NCI-H187 treated with DMSO at 0.1 percent for 48 hours (cell line): ENCODE measurements at places on chromosomes 1 and 21.
A peak's percentile ranks its signal among the peaks of the same experiment; 100 is the strongest.

DNA sequence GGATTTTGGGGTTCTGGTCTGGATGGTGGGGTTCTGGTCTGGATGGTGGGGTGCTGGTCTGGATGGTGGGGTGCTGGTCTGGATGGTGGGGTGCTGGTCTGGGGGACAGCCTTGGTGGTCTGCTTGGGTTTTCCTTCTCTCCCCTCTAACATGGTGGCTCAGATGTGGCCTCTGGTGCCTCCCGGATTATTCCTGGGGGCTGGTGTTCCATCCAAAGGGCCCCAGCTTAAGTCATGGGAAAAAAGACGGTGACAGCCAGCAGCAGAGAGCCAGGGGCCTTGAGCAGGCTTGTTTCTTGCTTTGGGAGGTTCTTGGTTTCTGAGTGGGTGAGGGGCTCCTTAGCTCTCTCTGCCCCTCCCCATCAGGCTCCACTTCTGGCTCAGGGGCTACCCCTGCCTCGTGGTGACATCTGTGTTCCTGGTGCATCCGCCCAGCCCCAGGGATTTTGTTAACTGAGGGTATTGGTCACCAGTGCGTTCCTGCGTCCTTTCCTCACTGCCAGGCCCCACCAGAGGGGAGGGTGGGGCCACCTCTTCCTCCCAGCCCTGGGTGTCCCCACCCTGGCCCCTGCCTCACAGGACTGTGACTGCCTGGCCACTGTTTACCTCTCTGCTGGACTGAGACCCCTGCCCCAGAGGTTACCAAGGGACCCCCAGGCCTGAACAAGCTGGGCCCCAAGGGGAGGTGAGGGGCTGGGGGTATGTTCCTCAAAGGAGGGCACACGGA lies 43.2 kb upstream of the ACTRT2 start:
- no peak for DNase-seq

- no peak for DNase-seq
Measured at GRCh38 chr1:6852136-6852890, 67.1 kb downstream of the CAMTA1 start.

- no peak for DNase-seq
Measured at GRCh38 chr21:25901330-25901979, 166.7 kb downstream of the GABPA start.

DNA sequence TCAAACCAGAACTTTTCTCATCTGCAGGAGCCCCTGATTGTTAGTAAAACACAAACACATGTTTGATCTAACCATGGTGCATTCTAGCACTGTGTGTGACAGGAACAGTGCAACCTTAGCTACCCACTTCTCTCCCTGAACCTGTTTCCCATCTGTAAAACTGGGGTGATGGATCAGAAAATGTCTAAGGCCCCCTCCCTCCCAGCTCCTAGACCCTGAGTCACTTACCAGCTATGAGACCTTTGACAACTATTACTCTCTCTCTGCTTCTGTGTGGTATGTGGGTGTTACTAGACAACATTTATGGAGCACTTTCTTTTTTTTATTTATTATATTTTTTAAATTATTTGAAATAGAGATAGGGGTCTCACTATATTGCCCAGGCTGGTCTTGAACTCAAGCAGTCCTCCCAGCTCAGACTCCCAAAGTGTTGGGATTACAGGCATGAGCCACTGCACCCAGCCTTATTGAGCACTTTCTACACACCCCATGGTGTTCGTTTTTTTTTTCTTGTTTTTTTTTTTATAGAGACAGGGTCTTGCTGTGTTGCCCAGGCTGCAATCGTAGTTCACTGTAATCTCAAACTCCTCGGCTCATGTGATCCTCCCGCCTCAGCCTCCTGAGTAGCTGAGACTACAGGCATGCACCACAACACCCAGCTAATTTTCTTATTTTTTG lies 2.6 kb downstream of the INPP5B start:
- no peak for DNase-seq

- DNase-seq: no peak
Measured at GRCh38 chr1:161096015-161096414, 2.1 kb upstream of the KLHDC9 start.

DNA sequence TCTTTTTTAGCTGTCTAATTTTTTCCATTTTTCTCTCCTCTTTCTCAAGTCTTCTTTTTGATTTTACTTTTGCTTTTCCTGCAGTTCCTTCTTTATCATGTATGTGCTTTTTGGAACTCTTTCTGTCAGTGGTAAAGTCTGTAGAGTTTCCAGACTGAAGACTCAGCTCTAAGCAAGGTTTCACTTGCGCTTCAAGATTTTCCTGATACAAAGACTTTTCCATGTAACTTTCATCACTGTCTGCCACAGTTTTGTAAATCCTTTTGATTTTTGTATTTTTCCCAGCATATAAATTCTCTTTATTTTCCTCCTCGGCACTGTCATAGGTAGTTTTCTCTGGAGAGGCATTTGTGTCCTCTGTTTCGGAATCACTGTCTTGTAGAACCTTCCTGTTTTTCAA lies 5.5 kb downstream of the CLSPN start:
- no peak for DNase-seq

- no peak for DNase-seq
Measured at GRCh38 chr1:3109355-3109754, 40.4 kb downstream of the PRDM16 start.

- DNase-seq: no peak
Measured at GRCh38 chr1:85936470-85936869, 220.1 kb downstream of the COL24A1 start.

- DNase-seq: no peak
Measured at GRCh38 chr21:21102896-21103295, 104.7 kb downstream of the NCAM2 start.

- no peak for DNase-seq
Measured at GRCh38 chr1:230827081-230827681, 41.1 kb downstream of the C1orf198 start.

DNA sequence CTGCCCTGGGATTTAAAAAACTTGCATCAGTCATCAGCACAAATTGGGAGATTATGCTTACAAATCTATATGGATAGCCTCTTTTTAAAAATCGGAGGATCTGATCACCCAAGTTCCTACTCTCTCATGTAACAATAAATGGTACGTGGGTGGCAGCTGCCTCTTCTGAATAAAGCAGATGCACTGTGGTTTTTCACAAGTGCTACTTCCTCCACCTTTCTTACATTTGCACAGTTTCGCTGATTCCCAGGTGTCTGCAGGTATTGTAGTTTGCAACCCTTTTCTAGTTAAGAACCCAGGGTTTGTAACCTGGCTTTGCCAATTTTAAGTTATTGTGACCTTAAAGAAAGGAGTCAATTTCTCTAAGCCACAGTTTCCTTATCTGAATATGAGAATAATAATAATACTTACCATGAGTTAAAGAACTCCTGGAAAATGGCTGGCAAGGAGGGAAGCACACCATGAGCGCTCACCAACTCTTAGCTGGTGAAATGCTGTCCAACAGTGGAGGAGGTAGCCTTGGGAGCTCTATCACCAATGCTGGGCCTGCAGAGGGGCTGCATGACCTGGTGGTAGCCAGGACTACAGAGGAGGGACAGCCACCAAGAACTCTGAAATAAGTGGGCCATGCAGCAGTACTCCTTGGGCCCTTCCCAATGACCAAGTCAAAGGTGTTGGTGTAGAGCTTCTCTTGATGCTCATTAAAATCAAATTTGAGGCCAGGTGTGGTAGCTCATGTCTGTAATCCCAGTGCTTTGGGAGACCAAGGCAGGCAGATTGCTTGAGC lies 30.2 kb upstream of the KCNA2 start:
- DNase-seq: no peak

DNA sequence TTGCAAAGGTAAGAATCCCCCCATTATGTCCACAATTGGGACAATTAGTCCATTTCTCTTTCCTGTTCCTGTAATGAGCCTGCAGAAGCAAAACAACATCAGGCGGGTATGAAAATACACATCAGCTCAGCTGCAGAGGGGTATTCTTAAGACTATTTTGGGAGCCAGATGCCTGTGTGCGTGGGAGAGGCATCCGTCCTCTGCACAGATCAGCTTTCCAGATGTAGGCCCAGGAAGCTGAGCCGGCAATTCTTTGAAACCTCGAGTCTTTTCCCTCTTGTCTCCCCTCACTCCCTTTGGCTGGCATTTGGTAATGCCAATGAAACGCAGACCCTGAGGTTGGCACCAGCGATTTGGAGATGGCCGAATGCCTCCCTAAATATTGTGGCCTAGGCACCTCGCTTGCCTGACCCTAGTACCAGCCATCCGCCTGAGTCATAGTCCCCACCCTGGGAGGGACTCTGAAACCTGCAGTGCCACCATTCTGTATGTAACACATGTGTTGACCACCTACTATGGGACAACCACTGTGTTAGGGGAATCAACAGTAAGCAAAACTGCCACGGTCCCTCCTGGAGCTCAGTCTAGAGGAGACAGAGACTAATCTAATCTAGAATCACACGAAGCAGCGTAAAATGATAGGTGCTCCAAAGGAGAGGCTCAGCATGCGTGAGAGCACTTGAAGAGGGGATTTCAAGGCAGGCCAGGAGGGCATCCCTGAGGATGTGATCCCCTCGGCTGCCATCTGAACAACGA lies 603.0 kb downstream of the MATN1 start:
- DNase-seq: no peak

GRCh38 chr1:61271412-61271789 lies 189.0 kb downstream of the NFIA start:
- no peak for DNase-seq

DNA sequence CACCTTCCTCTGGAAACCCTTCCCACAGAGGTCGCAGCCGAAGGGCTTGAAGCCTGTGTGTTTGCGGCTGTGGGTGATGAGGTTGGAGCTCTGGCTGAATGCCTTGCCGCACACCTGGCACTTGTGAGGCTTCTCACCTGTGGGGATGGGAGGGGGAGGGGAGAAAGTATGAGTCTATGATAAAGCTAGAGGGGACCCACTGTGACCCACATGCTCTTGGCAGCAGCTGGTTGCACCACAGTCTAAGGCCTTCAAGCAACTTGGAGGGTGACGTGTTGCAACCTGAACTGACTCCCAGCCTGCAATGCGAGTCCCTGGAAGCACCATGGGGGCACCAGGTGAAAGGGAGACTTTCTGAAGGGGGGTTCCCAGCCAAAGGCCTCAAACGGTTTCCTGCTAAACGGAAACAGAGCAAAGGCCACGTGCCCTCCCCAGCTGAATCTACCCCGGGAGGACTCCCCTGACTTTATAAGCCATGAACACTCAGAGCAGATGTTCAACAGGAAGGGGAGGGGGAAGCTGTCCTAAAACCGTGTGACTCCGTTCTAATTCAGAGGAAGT lies 10.6 kb downstream of the GFI1 start:
- DNase-seq: no peak

DNA sequence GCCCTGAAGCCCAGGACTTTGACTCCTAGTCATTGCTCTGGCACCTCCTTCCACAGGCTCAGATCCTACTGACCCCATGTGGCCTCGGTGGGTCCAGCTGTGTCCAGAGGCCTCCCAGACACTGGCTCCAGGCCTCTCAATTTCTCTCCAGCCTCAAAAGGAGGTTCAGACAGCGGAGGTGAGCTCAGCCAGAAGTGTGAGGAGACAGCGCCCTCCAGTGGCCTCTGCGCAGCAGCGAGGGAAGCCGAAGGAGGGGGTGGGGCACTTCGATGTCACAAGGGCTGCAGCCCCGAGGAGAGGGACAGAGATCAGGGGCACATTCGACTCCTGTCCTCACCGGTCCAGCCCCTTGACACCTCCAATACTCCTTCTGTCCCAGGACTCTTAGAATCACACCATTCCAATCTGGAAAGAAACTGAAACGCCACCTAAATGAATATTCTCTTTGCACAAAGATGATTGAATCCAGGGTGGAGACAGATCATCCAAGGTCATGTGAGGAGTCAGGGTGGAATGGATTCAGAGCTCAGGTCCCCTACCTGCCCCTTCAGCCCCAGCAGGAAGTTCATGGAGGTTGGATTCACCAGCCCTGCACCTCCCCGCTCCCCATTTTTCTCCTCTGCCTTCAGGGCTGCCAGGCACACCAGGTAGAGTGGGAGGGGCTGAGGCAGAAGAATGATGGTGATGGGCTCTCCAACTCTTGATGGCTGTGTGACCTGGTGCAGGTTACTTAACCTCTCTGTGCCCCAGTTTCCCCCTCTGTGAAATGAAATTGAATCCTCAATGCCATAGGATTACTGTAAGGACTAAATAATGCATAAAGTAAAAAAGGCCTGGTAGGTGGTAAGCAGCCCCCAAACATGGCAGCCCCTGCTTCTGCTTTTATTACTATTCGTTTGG lies 34.8 kb upstream of the ZBTB40 start:
- DNase-seq: peak; percentile 17

DNA sequence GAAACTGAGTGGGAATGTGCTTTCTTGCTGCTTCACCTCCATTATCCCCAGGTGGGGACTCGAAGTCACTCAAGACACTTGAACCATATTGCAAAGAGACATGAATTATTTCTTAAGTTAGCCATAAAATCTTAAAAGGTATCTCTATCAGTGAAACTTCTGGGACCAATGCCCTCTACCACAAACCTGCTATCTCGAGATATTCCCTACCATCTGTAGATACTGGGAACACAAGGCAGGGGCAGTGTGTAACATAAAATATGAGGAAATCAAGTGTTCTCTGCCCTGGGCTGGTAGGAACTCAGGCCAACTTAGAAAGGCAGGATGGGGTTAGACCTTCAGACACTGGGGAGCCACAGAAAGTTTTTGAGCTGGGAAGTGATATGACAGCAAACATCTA lies 1.3 kb upstream of the CD58 start:
- DNase-seq: no peak

DNA sequence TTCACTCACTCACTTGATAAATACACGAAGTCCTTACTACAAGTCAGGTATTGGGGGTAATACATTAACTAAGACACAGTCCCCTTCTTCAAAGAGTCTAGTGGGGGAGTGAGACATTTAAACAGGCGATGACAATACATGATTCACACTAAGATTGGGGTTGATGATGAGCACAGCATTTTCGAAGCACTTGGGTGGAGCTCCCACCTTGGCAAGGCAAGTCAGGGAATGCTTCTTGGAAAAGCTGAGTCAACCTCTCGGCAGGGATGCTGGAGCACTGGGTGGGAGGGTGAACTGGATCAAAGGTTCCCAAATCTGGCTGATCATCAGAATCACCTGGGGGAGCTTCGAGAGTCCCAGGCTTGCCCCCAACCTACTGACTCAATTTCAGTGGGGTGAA lies 57.9 kb upstream of the ENAH start:
- DNase-seq: no peak

- DNase-seq: no peak
Measured at GRCh38 chr1:28591708-28592320, at the start of gene RAB42. Gene RAB42 (plus strand): TSS chr1:28592265. CDS start chr1:28592512, 247 bp downstream.

DNA sequence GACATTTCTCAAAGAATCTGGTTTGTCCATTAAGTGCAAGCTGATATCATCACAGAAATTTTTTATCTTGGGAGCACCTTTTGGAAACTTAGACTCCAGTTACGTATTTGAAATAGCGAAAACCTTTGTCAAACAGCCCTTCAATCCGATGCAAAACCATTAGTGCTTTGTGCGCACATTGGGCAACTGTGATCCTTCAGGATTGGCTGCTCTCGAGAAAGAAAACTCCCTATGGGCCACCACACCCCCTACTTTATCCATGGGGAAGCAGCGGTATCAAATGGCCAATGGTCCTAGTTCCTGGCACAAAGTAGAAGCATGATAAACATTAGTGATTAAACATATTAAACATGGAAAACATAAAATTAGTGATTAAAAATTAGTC lies 16.0 kb upstream of the CD55 start:
- DNase-seq: no peak
